ENCODE measurements at places on chromosomes 6 and 20.

- no peak for DNase-seq
These were observed 323.3 kb upstream of the NT5E start for GRCh38 chr6:85126485-85127167.

DNA sequence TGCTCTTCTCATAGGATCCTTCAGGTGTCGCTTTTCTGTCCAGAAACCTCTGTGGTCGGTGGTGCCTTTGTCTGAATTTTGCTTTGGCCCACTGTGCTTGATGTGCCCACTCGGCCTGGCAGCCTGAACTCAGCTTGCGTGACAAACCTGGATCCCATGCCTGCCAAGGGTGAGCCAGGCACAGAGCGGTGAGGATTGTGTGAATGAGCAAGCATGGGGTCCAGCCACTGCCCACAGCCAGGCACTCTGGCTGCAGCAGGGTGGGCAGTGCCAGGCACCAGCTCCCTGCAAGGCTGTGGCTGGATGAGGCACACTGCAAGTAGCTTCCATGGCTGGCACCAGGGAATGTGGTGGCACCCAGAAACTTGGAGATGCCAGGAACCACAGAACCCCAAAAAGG is 110.3 kb downstream of the THEMIS start:
- no peak for DNase-seq

DNA sequence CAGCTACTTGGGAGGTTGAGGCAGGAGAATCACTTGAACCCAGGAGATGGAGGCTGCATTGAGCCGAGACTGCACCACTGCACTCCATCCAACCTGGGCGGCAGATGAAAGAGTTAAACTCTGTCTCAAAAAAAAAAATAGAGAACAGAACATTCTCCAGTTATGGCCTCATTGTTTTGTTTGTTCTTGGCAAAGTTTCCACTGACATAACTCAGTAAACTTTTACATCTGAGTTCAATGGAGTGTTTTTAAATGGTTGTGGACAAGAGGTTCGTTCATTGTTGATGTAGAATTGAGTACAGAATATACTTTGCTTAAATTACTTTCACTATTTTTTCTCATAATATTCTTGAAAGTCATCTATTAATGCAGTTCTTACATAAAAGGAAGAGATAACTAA is 42.2 kb upstream of the IFNGR1 start:
- no peak for DNase-seq

GRCh38 chr6:4743062-4743461 is 33.1 kb upstream of the CDYL start:
- DNase-seq = no peak

DNA sequence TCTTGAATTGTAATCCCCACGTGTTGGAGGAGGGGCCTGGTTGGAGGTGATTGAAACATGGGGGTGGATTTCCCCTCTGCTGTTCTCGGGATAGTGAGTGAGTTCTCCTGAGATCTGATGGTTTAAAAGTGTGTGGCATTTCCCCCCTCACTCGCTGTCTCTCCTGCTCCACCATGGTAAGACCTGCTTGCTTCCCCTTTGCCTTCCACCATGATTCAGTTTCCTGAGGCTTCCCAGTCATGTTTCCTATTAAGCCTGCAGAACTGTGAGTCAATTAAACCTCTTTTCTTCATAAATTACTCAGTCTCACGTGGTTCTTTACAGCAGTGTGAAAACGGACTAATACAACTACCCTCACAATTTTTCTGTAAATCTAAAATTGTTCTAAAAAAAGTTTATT is 26.8 kb upstream of the FAM184A start:
- no peak for DNase-seq

DNA sequence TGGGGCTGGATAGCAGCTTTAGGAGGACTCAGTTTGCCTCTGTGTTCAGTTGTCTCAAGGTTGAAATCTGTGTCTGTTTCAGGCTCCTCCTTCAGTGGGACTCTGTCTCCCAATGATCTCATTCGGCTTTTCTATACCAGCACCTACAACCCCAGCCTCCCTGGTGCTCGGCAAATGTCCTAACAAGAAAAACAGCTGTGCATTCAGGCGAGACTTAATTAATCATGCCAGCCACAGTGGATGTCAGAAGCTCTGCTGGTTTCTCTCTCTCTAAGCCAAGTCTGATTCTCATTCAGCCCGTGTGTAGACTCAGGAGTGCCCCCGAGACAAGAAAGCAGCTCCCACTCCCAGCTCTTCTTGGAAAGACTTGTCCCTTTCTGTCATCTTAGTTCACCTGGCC is 46.8 kb downstream of the SUN5 start:
- no peak for DNase-seq

- no peak for DNase-seq
These were observed 66.6 kb upstream of the SOX4 start for GRCh38 chr6:21526974-21527373.

DNA sequence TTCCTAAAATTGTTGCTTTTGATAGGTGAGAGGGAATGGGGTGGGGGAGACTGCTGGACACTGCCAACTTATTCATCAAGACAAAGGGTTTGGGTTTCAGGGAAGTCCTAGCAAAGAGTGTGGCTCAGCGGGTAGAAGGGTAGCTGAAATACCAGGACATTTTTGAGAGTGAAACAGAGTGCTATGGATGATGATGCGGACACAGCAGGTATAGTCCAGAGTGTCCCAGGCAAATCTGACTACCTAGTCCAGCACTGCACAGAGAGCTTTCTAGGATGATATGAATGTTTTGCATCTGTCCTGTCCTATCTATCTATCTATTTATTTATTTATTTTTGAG is 154.3 kb downstream of the BCAS1 start:
- DNase-seq = no peak

GRCh38 chr20:31497838-31498540 is 16.3 kb upstream of the HM13 start:
- no peak for DNase-seq

- DNase-seq = no peak
These were observed 543.2 kb upstream of the JARID2 start for GRCh38 chr6:14702678-14703077.
